ENCODE measurements at places on chromosomes 7 and 10.

GRCh38 chr7:27173511-27173955 lies 587 bp downstream of the HOXA10 start:
- DNase-seq: no peak

- DNase-seq: no peak
Measured at GRCh38 chr7:5179756-5180155, 10.3 kb upstream of the WIPI2 start.

- peak; percentile 11 for DNase-seq
Measured at GRCh38 chr7:1368682-1369571, 90.3 kb downstream of the MICALL2 start.

DNA sequence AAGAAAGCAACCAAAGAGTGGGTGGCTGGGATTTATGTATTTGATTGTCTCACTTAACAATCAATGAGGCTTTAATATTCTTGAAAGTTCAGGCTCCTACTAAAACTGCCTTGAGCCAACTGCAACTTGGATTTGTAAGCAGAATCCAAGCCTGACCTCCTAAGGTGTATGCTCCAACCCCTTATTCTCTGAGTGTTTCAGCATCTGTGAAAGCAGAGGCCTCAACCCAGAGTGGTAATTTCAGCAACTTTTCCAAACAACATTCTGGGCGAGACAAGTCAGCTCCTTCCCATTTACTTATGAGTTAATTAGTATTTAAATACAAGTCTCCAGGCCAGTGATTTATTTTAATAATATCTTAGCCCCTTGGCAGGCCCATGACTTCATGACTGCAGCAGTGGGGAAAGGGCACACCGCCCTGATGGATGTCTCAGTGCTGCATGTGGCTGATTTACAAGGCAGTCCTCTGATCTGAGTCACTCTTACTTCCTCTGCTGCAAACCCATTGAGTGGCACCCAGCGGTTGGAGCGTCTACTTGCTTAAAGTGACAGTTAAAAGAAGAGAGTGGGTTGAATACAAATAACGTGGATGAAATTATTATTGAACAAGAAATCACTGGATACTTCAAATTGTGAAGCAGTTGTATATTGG lies 209.1 kb downstream of the TRIL start:
- peak; percentile 40 for DNase-seq

Measured in fibroblast of skin of right biceps (primary cell).